ENCODE measurements at places on chromosomes 6 and 20.

DNA sequence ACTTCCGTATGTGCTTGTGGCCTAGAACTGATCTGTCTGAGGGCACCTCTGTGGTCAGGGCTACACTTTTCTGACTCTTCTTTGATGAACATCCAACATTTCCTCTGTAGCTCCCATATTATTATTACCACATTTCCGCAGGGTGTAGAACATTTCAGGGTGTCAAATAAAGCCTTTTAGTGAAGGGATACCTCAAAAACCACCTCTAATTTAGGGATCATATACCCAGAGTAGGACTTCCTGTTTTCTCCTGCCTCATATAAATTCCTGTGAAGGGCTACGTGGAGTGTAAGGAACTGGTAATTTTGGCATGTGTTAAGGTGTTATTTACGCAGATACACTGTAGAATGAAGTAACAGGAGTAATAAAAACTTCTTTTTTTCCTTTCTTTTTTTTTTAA, 5.5 kb upstream of the MUC22 start:
- no peak for DNase-seq

DNA sequence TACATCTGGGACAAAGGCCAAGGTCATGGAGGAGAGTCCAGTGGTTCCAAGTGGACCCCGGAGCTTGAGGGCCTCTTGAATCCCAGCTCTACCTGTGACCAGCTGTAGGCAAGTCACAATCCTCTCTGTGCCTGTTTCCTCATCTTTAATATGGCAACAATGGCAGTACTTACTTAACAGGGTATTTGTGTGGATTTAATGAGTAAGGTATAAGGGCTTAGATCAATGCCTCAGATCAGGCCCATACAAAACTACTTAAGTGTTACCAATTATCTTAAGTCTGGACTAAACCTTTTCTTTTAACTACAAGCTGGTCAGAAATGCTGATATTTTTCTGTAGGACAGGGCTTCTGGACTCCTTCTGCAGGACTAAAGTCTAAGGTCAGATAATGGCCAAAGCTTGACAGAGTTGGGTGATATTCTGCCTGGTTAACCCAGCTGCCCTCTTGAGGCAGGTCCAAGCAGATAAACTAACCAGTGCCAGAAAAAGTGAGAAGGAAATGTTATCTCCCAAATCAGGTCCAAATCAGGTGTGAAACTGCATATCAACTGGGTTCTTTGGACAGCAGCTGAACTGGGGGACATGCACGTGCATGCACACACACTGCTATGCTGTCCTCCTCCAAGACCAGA, 2.2 kb downstream of the SULF2 start:
- no peak for DNase-seq

GRCh38 chr6:64732888-64733287, 974.1 kb downstream of the EYS start:
- DNase-seq = peak; percentile 3

- no peak for DNase-seq
Observed at GRCh38 chr6:153729189-153729588, 309.9 kb upstream of the OPRM1 start.

DNA sequence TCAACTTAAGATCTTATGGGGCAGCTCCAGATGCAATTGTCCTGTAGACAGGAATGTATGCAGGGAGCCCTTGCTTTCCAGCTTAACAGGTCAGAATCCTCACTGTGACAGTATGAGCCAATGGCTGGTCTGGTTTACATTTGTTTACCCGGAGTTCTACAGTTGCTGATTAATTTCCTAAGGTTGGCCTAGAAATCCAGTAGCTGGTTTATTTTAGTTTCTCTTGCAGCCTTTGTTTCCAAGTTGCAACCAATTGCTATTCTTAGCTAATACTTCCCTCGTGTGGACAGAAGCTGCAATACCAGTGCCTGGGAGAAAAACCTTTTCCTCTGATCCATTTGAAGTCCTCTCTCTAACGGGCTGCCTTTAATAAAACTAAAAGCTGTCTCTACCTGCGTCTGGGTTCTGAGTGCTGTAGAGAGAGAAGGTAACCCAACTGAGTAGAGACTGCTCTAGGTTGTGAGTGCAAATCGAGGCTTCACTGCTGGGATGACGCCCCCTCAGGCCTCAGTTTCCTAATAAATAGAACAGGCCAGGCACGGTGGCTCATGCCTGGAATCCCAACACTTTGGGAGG, 45.9 kb downstream of the ZNF217 start:
- peak; percentile 64 for DNase-seq

DNA sequence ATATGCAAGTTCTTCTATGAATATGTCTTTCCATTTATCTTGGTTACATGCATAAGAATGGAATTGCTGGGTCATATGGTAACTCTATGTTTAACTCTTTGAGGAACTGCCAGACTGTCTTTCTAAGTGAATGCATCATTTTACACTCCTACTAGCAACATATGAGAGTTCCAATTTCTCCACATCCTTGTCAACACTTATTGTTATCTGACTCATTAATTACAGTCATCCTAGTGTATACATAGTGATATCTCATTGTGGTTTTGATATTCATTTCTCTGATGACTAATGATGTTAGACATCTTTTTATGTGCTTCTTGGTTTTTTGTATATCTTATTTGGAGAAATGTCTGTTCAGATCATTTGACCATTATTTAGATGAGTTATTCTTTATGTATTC, 96.7 kb upstream of the LAMP5 start:
- peak; percentile 35 for DNase-seq

GRCh38 chr20:3227506-3227905, 11.5 kb downstream of the SLC4A11 start:
- no peak for DNase-seq

DNA sequence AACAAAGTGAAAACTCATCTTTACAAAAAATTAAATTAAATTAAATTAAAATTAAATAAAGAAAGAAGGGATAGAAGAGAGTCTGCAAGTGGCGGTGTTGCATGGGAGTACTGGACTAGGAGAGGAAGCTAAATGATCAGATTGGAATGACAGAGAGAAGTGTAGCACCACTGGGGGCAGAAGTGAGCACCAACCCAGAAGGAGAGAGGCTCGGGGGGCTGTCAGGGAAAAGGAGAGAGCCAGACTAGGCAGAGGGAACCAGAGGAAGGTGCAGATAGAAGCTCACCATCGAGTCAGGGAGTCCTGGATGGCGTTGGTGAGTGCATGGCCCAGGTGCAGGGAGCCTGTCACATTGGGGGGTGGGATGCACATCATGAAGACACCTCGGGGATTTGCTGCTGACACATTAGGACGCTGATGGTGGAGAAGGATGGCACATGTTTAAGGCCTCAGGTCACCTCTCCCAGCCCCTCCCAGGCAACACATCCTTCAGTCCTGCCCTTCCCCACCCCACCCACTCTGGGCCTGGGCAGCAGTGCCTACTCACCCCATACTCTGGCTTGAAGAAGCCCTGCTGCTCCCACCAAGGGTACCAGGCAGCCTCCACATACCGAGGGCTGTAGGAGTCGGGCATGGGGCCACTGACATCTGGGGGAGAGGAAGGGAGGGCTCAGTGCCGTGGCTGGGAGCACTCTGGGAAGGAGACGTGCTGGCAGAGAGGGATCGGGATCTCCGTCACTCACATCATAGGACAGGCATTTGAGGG, 4.0 kb downstream of the VARS1 start:
- no peak for DNase-seq

DNA sequence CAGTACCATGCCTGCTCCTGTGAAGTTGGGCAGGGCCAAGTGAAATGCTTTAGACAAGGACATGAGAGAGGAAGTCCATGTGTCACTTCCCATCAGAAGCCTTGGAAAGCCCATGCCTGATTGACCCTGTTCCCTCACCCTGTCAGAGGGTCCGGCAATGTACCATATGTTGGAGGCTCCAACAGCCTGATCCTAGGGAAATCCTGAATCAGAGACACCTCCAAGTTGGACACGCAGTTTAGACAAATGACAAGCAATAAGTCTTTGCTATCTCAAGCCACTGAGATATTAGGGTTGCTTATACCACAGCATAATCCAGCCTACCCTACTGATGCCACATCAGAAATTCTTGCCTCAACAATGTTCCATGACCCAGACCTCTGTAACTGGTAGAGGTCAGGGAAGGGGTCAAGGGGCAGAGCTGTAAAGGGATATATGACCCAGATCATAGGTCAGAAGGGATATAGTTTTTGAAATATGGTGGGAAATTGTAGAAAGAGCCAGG, 174.8 kb downstream of the HACE1 start:
- DNase-seq = no peak
